ENCODE measurements at places on chromosomes 6 and 20. TPM values are rescaled to one million over a fixed set of nuclear protein-coding genes. Genes with fewer than 3 reads are reported as not detected.
A peak's percentile ranks its signal among the peaks of the same experiment; 100 is the strongest.

DNA sequence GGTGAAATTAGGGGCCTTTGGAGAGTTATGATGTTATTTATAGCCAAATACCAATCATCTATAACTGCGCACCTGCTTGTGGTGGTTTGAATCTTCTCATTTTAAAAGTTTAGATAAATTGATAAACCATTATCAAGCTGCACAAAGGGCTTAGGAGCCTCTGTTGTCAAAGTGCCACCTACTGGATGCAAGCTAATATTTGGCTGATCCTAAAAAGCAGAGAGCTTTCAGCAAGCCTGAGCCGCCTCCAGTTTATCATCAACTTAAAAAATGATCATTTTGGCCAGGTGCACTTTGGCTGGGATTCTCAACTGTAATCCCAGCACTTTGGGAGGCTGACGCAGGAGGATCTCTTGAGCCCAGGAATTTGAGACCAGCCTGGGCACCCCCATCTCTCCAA, 58.5 kb upstream of the ATXN1 start:
- DNase-seq = no peak

DNA sequence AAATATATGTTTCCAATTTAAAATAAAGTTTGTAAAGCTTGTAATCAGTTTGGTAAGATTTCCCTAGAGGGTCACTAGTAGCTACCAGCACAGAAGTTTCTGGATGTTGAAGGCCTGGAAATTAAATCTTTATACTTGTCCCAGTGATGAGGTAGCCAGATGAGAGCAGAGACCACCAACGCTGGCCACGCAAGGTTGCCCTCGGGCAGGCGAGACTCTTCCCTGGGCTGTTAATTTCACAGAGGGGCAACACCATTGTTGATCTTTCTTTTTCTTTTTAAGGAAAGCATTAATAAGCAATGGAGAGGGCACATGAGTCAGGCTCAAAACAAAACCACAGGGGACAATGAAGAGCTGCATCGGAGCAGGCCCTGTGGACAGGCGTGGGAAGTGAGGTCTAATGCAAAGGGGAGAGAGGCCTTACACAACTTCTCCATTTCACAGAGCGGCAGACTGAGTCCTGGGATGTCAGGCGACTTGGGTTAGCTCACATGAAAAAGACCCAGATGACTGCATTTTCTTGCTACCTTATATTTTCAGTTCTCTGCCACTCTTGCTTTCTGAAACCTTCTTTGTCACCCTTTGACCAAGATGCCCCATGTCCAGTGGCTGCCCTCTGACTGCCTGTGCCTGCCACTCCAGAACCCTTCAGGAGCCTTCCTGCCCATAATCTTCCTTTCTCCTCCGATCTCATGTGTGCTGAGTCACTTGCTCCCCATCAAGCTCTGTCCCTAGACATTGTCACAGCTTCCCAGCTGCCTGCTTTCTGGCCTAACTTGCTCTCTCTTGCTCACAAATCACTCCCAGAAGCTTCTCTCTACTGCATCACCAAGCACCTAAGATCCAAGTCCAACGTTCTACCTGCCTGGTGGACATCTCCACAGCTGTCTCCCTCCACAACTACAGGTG, 107.7 kb upstream of the CDYL start:
- DNase-seq = no peak

IL20RA gene
- total RNA-seq = 25.3 TPM

- DNase-seq = peak; percentile 76
Measured at GRCh38 chr6:133923938-133924593, 29.0 kb upstream of the TBPL1 start.

OR2H2 gene
- total RNA-seq = not detected

DNA sequence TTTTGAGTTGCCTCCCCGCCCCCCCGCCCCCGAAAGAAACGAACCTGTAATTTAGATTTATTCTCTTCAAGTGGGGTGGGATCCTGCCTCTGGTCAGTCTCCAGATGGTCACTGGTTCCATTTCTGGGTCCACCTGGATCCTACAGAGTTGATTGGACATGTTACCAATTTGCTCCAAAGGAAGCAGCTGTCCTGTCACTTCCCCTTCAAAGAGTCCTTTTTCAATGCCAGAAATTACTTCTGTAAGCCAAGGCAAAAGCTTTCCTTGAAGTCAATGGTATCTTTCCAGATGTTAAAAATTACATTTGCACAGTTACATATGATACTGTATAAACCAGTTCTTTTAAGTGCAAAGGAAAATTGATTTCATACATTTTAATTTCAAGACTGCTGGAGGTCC, 12.0 kb upstream of the ANKRD60 start:
- DNase-seq = no peak

PRSS35 gene
- total RNA-seq = 2.4 TPM

ZBTB46 gene
- 12.2 TPM for total RNA-seq

- no peak for DNase-seq
Measured at GRCh38 chr20:31474758-31475427, at the start of the genes DEFB124 and REM1. Gene DEFB124 (minus strand): TSS chr20:31475127. CDS start chr20:31473013, 2,114 bp downstream. Gene REM1 (plus strand): TSS chr20:31475288. CDS start chr20:31476446, 1,158 bp downstream.

RUNX2 gene
- 10.7 TPM for total RNA-seq

SLC17A9 gene
- total RNA-seq = 3.5 TPM

GRCh38 chr6:7526755-7527154, 14.7 kb upstream of the DSP start:
- no peak for DNase-seq

- DNase-seq = no peak
Measured at GRCh38 chr20:54323227-54323734, 115.4 kb downstream of the PFDN4 start.

DOK5 gene
- total RNA-seq = 1.2 TPM

GRCh38 chr20:32036716-32037485, 15.1 kb upstream of the HCK start:
- no peak for DNase-seq

GRCh38 chr6:44918671-44919296, 409.3 kb upstream of the RUNX2 start:
- no peak for DNase-seq

DNA sequence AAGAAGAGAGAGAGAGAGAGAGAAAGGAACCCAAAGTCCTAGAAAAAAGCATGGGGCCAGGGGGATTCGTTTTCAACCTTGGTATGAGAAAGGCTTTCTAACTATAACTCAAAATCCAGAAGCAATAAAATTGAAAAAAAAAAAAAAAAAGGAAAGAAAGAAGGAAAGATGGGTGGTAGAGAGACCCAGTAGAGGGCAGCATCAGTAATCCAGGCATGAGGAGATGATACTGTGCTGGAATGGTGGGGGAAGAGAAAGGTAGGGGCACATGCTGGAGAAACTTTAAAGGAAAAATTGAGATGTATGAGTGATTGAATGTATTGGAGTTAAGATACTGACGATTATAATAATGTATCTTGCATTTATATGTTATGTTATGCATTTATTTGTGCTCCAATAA, 1040.7 kb upstream of the FLRT3 start:
- DNase-seq = no peak

- DNase-seq = peak; percentile 84
Measured at GRCh38 chr6:29752451-29753308, 29.4 kb downstream of the HLA-F start.

- no peak for DNase-seq
Measured at GRCh38 chr6:133132466-133132971, 108.6 kb upstream of the EYA4 start.

CGA gene
- total RNA-seq = 2.2 TPM

GRCh38 chr20:35192118-35192872, 20.4 kb downstream of the PROCR start:
- DNase-seq = peak; percentile 52

DNA sequence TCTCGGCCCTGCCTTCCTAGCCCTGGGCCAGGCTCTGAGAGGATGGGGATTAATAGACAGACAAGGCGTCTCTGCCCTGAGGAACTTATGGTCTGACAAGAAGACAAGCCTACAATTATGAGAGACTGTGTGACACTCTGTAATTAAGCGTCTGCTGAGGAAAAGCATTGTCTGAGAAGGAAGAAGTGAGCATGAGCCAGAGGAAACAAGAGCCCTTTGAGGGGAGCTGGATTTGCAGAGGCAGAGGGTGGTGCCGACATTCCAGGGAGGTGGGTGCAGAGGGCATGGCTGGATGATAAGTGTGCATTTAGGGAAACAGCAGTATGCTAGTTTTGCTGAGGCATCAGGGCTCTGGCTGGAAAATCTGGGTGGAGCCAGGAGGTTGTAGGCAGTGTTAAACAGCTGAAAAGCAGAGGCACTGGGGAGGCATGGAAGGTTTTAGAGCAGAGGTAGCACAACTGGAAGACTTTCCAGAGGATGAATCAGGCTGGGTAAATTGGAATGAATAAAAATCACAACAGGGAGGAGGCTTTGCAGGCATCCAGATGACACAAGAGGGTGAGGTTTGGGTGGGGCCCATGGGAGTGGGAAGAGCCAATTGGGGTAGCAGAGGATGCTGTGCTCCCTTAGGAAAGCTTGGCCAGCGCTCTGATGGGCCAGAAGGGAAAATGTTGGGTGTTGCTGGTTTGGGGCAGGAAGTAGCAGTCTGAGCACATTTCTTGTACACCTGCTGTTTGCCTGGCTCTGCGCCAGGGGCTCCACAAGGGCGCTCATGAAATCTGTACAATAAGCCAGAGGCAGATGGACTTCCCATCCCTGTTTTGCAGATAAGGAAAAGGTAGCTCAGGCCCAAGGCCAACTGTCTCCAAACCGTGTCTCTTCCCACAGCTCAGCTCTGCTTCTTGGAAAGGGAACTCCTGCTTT, 74.0 kb upstream of the MYL9 start:
- DNase-seq = no peak

MAS1 gene
- total RNA-seq = not detected

MPIG6B gene
- 0.74 TPM for total RNA-seq

DNA sequence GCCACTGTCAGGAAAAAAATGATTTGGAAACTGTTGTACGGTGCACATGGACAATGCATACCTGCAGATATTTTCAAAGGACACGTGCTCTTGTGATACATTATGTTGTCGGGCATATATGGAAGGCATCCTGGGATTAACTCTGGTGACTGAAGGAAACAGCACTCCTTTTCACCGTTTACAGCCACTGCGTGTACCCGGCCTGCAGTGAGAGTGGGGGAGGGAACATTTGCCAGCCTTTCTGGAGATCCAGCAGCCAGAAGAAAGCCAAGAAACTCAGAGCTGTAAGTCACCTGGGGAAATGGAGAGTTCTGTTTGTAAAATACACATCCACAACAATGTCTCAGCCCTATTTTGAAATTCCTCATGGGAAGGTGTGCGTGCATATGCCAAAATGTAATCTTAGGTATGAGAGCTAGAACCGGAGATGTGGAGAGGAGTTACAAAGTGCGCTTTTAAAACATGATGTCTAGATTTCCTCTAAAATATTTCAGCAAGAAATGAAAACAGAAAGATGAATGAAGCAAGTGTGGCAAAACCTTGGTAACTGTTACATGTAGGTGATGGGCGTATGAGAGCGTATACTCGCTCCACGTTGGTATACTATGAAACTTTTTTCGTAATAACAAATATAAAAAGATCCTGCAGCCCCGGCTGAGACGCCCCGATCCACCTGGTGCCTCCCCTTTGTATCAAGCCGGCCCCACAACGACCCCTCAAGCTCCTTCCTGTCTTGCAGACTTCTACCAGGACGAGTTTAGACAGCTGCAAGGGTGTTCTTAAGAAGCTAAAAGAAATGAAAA, 8.6 kb upstream of the FOXF2 start:
- no peak for DNase-seq

DNA sequence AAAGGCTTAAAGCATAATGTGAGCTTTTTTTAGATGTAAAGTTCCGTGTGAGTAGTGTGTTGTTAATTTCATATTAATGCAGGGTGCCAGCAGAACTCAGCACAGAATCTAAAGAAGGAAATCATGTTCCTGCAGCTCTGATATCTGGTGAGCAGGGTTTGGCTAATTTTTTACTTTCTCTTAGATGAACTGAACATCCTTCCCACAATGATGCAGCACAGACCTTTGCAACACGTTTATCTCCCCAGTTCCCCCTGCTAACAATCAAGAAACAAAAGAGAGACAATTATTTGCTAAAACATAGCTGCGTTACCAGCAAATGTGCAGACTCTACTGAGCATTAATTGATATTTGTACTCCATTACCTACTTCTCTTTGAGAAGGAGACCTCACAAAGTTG, 39.1 kb upstream of the ATXN1 start:
- DNase-seq = no peak

SLPI gene
- total RNA-seq = 168 TPM

GRCh38 chr20:56755201-56755600, 126.1 kb downstream of the TFAP2C start:
- no peak for DNase-seq

DNA sequence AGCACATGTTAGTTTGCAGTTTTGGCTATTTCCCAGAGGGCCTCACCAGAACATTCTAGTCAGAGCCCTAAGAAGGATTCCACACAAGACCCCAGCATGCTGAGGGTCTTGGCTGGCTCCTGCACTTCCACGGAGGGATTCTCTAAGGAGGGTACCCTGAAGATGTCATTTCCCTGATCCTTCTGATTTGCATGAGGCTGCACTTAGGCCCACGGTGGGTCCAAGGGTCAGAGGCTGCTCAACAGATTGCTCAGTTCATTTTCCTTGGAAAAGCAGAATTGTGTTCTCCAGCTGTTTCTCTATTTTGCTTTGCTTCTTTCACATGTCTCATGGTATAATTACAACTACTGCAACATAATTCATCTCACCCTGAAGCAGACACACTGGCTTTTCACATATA, 22.2 kb downstream of the PREP start:
- no peak for DNase-seq

- DNase-seq = no peak
Measured at GRCh38 chr6:1176567-1176966, 135.3 kb upstream of the FOXQ1 start.

GFOD1 gene
- 10.0 TPM for total RNA-seq

DNA sequence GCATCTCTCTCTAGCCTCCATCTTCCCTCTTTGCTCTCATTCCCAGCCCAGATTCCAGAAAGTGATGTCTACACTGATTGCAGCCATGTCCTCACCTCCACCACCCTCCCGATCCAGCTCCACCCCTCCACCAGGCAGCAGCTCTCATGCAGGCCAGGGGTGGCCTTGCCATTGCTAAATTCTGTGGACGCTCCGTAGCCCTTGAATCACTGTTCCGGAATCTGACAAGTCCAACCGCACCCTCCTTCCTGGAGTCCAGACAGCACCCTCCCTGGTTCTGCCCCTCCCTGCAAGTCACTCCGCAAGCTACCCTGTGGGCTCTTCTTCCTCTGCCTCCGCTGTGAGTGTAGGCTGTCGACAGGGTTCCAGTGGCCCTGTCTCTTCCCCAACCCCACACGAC, 26.2 kb downstream of the TNXB start:
- no peak for DNase-seq

LRRC1 gene
- 25.0 TPM for total RNA-seq

ARMC2 gene
- 8.4 TPM for total RNA-seq
